ENCODE measurements at places on chromosomes 1 and 21.

DNA sequence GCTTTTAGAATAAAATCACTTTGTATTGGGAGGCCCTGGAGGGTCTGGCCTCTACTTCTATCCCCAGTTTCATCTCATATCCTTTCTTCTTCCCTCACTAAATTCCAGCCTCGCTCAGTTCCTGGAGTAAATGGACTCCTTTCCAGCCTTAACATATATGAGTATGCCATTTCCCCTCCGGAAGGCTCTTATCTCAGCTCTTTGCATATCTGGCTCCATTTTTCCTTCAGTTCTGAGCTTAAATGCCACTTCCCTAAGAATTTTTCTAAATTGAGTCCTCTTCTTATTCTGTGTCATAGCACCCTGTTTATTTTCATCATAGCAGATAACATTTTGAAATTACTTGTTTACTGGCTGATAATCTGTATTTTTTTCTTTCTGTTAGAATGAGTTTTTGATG, 20.2 kb upstream of the DUSP10 start:
- no peak for DNase-seq

GRCh38 chr1:159913451-159914192, 11.7 kb downstream of the TAGLN2 start:
- no peak for DNase-seq

DNA sequence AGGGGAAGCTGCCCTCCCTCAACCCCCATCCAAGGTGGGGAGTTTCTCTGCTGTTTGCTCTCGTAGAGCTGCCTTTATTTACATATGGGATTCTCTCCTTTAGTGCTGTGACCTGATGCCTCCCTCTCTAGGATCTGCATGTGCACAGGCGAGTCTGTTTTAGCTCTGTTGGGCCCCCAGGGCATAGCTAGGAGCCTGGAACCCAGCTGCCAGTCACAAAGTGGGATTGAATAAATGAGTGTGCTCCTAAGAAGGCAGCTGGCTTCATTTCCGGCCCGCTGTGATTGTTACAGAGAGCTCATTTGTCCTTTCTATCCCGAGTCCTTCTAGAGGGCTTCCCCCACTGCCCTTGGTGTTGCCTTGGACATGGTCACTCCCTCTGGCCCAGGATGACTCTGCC, 176.6 kb downstream of the GRIK3 start:
- no peak for DNase-seq

GRCh38 chr1:203464226-203464625, 11.4 kb upstream of the PRELP start:
- DNase-seq: no peak

- DNase-seq: no peak
These were observed 82.4 kb upstream of the MAGI3 start for GRCh38 chr1:113307771-113308445.

GRCh38 chr21:34596561-34597271, 18.2 kb downstream of the RCAN1 start:
- no peak for DNase-seq

DNA sequence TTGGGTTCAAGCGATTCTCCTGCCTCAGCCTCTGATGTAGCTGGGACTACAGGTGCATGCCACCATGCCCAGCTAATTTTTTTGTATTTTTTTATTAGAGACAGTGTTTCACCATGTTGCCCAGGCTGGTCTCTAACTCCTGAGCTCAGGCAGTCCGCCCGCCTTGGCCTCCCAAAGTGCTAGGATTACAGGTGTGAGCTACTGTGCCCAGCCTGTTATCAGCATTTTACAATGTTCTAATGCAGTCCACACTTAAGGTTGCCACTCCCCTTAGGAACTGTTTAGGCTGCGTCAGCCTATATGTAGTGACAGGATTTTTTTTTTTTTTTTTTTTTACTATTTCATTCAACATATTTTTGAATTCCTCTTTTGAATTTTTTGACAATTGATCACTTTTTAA, 30.2 kb downstream of the AGPAT3 start:
- no peak for DNase-seq

Measured in SK-N-DZ (cell line).